ENCODE measurements at places on chromosomes 1 and 21.

DNA sequence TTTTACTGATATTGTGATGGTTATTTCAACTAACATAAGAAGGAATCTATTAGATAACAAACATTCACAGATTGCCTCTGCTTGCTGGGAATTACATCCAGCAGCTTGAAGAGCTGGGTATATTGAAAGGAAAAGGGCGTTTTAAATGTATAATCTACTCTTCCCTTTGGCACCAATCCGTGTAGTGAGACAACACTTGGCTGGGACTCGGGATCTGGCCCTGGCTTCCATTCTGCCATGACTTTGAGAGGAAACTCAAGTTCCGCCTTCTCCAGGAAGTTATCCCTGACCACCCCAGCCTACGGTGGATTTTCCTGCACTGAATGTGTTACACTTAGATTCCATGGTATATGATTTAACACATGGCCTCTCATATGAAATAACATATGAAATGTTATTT is 86.9 kb upstream of the UBE2U start:
- no peak for DNase-seq

DNA sequence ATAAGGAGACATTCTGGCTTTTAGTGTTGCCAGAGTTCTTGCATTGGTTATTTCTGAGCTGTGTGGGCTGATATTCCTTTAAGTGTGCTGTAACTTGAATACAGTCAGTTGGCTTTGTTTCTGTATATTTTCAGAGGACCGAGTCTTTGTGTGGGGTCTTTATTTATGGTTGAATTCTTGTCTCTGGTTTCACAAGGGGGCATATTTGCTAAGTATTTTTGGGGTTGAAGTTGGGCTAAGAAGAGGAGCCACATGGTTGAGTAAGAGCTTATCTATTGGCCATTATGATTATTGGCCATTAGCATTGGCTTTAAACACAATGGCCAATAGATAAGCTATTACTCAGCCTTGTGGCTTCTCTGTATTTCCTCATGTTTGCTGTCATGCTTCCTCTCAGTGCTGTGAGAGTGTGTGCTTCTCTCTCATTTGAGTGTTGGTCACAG is 26.3 kb upstream of the PTGFR start:
- DNase-seq = no peak

DNA sequence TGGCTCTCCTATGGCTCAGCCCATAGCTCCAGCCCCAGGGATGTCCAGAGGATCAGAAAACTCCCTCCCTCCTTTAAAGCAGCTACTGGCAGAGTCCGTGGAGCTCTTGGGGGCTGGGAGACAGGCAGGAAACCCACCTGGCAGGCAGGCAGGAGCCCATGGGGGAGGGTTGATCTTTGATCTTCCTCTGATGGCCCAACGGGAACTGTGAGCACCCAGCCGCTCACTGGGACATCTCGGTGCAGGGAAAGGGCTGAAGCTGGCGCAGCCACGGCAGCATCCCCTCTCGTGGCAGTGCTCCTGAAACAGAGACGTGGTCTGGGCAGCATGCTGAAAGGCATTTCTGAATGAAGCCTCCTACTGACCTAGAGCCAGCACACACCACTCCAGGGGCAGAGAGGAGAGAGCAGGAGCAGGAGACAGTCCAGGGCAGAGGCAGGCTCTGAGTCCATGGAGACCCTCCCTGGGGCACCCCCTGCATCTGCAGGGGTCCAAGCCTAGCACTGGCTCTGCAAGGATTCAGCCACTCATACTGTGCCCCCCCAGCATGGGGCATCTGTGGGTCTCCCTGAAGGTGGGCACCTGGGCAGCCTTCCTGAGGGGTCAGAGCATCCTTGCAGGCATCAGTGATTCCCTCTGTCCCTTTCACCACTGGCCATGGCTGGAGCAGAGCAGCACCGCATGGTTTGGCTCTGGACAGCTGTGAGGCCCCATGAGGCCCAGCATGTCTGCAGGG is 4.9 kb upstream of the SLX9 start:
- DNase-seq = no peak

DNA sequence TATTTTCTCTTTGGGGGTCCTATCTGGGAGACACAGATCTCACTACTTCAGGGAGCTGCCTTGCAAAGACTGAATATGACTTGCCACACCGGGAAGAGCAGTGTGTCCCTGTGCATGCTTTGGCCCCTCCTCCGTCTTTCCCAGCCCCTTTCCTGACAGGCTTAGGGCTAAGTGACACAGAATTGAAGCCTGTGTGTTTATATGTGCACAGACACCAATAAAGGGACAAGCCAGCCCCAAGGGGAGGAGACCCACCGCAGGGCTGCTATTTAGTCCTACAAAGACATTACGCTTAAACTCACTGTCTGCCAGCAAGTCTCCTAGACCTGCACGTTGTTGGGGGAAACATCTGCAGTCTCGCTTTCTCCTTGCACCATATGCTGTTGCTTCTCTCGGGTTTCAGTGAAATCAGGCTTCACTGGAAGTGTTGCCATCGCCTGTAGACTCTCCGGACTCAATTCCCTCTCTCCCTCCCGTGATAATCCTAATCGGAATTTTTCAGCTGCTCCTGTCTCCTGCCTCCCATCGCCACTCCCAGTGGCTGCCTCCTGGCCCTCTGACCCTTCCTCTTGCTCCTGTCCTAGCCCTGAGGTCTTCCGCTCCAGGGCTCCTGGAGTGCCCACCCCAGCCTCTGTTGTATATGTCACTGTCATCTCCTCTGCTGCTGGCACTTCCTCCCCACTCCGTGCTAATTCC is 58.5 kb upstream of the LRRC53 start:
- no peak for DNase-seq

- no peak for DNase-seq
These were observed 21.2 kb downstream of the CYP4B1 start for GRCh38 chr1:46820076-46820475.

- peak; percentile 49 for DNase-seq
These were observed 5.1 kb downstream of the TMEM201 start for GRCh38 chr1:9593492-9594465.

GRCh38 chr1:78911956-78912880 is 94.3 kb downstream of the ADGRL4 start:
- DNase-seq = no peak

DNA sequence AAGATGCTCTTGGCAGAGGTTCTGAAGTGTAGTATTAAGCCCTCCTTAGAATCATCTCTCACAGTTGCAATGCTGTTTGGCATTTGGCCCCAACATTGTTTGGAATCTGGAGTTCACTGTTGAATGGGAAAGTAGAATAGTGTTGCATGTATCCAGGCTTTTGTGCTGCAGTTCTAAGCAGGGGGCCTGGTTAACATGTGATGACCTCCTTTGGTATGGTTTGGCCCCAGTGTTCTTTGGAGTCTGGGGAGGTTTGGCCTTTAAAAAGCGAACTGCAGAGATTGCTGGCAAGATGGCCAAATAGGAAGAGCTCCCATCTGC is 61.8 kb upstream of the PLD5 start:
- DNase-seq = no peak

DNA sequence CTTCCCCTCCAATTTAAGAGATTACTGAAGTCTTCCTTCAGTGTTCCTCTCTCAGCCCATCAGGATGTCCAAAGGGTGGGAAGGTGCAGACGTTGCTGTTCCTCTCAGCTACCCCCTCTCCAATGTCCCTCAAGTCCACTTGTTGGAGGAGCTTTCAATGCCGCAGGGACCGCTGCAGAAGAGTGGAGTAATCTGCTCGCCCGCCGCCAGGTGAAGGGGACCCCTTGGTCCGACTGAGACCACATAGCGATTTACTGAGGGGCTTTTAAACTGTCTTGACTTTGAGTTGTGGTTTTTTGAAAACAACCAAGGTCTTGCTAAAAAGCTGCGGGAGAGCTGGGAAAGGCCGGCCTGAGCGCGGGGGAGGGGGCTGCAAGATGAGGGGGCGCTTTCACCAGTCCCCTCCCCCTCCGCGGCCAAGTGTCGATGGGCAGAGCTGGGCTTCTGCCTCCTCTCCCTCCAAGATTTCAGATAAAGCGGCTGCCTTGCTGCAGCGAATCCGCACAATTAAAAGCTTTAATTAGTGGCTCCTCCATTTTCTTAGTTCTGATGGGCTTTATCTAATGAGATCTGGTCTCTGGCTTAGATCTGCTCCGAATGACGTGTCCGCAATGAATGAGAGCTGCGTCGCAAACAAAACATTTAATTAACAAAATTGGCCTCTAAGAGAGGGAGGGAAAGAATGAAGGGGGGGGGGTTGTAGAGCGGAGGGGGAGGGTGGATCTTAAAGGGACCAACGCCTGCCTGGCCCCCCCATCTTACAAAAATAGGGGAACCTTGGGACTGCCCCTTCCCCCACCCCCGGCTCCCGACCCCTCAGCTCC is 5.9 kb downstream of the LMO4 start:
- DNase-seq = peak; percentile 29

DNA sequence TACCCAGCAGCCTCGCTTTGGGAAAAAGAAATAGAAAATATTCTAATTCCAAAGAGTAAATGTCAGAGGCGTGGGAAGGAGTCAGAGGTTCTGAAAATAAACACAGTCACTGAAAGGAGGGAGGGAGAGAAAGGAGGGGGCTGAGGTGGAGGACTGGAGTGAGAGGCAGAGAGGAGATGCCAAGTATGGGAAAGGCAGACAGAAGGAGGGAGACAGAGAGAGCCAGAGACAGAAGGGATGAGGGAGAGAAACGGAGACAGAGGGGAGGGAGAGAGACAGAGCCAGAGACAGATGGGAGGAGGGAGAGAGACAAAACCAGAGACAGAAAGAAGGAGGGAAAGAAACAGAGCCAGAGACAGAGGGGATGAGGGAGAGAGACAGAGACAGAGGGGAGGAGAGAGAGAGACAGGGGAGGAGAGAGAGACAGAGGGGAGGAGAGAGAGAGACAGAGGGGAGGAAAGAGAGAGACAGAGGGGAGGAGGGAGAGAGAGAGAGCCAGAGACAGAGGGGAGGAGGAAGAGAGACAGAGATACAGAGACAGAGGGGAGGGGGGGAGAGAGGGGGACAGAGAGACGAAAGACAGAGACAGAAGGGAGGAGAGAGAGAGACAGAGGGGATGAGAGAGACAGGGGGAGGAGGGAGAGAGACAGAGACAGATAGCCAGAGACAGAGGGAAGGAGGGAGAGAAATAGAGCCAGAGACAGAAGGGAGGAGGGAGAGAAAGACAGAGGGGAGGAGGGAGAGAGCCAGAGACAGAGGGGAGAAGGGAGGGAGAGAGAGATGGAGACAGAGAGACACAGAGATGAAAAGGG is 525.5 kb downstream of the MATN1 start:
- DNase-seq = no peak

- no peak for DNase-seq
These were observed 2.7 kb downstream of the LRRC71 start for GRCh38 chr1:156922986-156923669.

DNA sequence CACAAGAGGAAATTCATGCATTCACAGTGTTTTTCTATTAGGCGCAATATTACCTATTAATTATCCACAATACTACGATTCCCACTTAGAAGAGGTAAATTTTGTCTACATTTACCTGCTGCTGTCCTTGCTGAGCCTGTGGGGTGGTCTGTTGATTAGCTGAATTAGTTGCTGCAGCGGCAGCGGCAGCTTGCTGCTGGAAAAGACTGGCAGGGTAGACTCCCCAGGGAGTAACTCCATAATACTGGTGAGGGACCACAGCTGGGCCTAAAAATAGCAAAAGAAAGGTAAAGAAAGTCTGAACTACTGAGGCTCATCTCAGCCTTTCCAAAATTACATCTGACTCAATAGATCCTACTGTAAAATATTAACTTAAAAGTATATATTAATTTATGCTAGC is 66.0 kb upstream of the SDC3 start:
- no peak for DNase-seq

- DNase-seq = no peak
These were observed 22.9 kb upstream of the EPS8L3 start for GRCh38 chr1:109786531-109787021.

- DNase-seq = no peak
These were observed 325.2 kb upstream of the NRIP1 start for GRCh38 chr21:15390049-15390448.

- no peak for DNase-seq
These were observed 121.2 kb downstream of the DUSP10 start for GRCh38 chr1:221620437-221621384.

- DNase-seq = no peak
These were observed 249.7 kb downstream of the KIF26B start for GRCh38 chr1:245404527-245404926.

GRCh38 chr1:205199090-205199930 is 12.2 kb downstream of the DSTYK start:
- DNase-seq = no peak

GRCh38 chr1:204014336-204014735 is 58.6 kb upstream of the SOX13 start:
- DNase-seq = no peak

- DNase-seq = no peak
These were observed at the start of gene PLA2G2A for GRCh38 chr1:19979494-19979977. Gene PLA2G2A (minus strand): TSS chr1:19979618. CDS start chr1:19978773, 845 bp downstream.

DNA sequence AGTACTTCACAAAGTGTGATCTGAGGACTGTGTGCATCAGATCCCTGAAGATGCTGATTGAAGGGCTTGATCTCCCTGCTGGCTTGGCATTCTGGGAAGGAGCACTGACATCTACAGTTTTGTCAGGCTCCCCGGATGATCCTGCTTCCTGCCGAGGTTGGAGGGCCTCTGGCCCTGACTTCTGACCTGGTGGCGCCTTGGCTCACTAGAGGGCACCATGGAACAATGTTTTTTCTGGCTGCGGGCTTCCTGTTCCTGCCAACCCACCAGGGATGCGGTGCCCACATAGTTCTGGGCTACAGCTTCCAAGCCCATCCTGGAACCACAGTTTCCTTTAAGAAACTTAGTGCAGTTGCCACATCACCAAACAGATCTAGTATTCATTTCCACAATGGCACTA is 38.8 kb upstream of the RASAL2 start:
- no peak for DNase-seq

GRCh38 chr1:101520302-101520701 is 283.5 kb downstream of the S1PR1 start:
- no peak for DNase-seq

DNA sequence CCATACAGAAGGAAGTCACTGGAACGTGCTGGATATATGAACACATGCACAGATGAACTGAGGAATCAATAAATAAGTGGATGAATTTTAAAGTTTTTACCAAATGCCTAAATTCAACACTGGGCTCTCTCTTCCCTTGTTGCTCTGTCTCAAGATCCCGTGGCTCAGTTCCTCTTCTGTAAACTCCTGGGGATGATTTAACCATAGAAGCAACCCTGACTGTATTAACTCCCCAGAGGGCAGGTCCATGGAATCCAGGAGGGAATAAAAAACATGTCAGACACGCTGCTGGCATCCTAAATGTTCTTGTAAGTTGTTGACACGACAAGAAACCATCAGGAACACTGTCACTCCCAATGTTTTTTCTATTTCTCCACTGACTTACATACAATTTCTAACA is 45.3 kb upstream of the GPR157 start:
- DNase-seq = no peak

GRCh38 chr1:180757657-180758056 is 125.8 kb downstream of the XPR1 start:
- DNase-seq = no peak

DNA sequence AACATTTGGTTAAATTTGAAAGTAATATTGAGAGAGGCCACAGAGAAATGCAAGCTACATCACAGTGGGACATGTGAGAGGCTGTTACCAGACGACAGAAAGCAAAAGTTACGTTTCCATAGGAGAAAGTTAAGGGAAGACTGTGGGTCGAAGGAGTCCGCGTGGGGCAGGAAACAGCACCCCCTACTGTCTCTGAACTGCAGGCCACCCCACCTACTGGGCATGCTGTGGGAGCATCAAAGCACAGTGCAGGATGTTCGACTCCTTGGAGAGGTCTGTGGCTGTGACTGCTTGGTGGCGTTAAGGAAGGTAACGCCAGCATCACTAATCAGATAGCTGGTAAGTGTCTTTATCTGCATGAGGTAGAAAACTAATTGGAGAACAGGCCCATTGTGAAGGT is 123.9 kb downstream of the PTBP2 start:
- DNase-seq = no peak

GRCh38 chr1:48823168-48823567 is 46.5 kb upstream of the BEND5 start:
- DNase-seq = peak; percentile 43

Measured in pancreas (tissue), 10 donors.